Smooth muscle cell of the coronary artery (primary cell): ENCODE measurements at places on chromosomes 11 and 22. TPM values are rescaled to one million over a fixed set of nuclear protein-coding genes. Genes with fewer than 3 reads are reported as not detected.

Gene SEZ6L
- not detected in 2 replicates for total RNA-seq

Gene WNT11
- total RNA-seq: 0.75 and 3.2 TPM in 2 replicates

Gene VSIG10L2
- total RNA-seq: not detected in 2 replicates

Gene AMOTL1
- 37.3 and 47.8 TPM in 2 replicates for total RNA-seq

Gene PRRG4
- total RNA-seq: under 0.01 TPM in 1 of 2 replicates, not detected in the other
